ENCODE measurements at places on chromosomes 5 and 9.

GRCh38 chr5:76025790-76026189 lies 57.4 kb upstream of the SV2C start:
- no peak for DNase-seq

DNA sequence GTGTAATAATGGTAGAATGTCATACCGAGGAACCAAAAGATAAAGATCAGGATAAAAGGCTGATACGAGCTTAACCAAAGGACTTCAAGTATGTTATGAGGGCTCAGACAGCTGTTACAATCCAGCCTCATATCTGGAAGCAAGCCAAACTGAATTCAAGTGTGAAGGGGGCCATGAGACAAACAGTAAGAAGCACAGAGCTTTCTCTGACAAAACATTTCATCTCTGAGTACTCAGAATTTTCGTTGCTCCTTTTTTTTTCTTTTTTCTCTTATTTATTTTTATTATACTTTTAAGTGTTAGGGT lies 52.9 kb upstream of the CD180 start:
- no peak for DNase-seq

DNA sequence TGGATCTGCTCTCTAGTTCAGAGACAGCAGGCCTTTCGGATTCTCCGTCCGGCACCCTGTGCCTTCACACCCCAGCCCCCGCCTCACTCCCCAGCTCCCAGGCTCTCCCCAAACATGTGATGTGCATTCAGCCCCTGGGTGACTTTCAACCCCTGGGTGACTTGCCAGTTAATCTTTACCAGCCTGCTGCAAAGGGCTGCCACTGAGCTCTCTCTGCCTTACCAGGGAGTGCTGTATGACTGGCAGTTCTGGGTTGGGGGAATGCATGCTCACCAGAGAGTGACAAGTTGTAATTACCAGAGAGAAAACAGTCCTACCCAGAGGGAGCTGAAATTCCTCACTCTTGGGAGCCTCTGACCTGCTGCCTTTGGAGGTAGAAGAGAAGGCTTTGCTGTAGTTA lies 4.9 kb upstream of the ADRA1B start:
- DNase-seq, result no peak

GRCh38 chr9:121622387-121623203 lies 28.8 kb upstream of the DAB2IP start:
- DNase-seq, result no peak

GRCh38 chr9:365436-365835 lies 150.8 kb downstream of the DOCK8 start:
- DNase-seq, result no peak

DNA sequence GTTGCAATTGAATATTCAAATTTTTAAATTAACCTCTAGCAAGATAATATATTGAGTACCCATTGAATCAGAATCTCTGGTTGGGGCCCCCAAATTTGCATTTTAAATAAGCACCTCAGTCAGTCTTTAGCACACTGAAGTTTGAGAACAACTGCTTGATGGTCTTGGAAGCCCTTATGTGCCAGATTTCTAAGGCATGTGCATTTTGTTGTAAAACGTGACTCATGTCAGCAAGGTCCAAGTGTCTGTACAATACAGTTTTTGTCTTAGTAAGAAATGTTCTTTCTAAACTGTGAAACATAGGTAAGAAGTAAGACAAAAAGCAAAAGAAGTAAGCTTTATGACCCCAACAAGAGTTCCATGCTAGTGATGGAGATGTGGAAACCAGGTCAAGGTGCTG lies 59.1 kb upstream of the PHF2 start:
- peak; percentile 29 for DNase-seq

- no peak for DNase-seq
Observed at GRCh38 chr9:32906213-32906612, 95.2 kb downstream of the APTX start.

DNA sequence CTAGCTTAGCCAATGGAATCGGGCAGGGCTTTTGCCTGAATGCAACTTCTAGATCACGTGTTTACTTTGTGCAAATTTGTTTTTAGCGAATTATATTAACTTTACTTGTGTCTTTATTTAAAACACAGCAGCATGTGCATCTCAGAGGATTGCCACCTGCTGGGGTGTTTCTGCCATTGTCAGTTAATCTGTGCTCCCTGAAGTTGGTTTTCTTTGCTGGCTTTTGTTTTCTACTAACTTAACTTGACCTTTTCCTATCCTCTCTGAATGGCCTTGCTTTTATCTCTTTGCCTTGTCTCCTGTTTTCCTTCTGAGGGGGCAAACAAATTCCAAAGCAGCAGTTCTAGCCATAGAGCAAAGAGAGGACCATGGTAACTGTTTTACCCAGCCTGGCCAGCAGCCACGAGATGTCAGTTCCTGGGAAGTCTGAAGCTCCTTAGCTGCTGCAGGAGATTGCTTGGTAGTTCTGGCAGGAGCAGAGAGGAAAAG lies 67.6 kb downstream of the ARHGEF28 start:
- peak; percentile 21 for DNase-seq

DNA sequence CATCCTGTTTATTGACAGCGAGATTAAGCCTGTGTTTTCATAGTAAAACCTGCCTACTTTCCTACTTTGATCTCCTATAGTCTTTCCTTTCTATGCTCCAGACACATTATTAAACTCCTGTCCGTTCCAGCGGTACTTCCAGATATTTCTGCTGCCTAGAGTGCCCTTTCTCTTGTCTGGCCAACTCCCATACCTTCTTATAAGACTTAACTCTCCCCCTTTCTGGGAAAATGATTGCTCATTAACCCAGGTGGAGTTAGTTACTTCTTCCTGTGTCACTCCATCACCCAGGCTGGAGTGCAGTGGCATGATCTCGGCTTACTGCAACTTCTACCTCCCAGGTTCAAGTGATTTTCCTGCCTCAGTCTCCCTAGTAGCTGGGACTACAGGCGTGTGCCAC lies 33.1 kb downstream of the KDM4C start:
- DNase-seq, result no peak

GRCh38 chr5:55864606-55865541 lies 13.7 kb downstream of the IL31RA start:
- DNase-seq, result no peak

DNA sequence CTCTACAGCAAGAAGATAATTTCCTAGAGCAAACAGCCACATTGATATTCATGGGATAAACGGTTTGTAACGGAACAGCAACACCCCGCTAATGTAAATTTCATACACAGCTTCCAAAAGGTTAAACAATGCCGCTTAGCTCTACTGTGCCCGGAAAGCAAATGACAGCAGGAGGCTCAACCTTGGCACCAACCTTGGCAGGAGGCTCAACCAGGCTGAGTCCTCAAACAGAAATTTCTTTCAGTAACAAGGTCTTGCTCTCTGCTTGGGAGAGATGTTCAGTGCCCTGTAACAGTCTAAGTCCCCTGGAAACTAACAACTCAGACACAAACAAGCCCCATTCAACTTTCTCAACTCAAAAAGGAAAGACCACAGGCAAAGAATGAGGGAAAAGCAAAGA lies 11.1 kb upstream of the PPP1R2B start:
- no peak for DNase-seq

GRCh38 chr5:11955331-11955730 lies 51.1 kb upstream of the CTNND2 start:
- no peak for DNase-seq

DNA sequence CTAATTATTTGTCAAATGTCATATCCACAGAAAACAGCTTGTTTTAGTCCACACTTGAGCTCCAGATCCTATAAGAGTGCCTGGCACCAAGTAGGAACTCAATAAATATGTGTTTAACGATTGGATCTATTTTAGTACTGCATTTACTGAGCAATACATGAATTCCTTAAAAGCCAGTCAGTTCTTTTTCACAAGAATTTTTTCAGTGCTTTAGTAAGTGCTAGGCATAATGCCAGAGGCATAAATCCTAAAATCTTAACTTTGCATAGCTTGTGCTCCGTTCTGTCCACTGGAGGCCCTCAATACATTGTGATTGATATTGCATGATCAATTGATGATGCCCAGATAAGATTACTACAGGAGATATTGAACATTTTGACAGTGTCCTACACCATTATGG lies 67.3 kb upstream of the PCSK5 start:
- no peak for DNase-seq

- DNase-seq, result no peak
Observed at GRCh38 chr5:54347221-54347865, 37.0 kb upstream of the ARL15 start.

- no peak for DNase-seq
Observed at GRCh38 chr5:38607396-38607795, 51.0 kb upstream of the LIFR start.

DNA sequence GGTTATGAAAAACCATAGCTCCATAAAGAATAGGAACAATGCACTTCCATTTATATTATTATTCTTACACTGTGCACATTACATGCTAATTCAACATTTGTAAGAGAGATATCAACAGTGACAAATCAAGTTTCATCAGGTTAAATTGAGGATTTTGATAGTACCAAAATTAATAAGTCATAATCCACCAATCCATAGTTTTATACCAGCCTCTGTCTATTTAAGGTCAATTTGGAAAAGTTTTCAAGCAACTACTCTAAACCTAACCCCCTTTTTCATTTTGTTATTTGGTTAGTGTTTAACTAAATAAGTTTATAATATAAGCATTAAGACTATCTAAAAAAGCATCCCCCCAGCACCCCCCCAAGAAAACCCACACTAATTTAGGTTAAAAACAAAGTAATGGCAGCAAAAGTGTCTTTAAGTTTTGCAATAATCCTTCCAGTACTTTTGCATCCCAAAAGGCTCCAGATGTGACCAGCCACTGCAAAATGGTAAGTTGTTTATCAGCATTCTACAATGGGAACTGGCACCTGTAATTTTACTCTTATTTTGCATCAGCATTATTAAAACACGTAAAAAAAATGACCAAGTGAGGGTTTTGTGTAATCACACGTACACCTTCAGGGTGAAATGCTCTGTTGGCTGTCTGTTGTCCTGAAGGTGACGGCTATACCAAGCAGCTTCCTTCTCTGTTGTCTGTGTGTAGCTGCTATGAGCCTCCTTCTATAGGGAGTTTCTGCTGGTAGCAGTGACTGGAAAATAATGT lies 36.8 kb upstream of the SSBP2 start:
- peak; percentile 78 for DNase-seq

DNA sequence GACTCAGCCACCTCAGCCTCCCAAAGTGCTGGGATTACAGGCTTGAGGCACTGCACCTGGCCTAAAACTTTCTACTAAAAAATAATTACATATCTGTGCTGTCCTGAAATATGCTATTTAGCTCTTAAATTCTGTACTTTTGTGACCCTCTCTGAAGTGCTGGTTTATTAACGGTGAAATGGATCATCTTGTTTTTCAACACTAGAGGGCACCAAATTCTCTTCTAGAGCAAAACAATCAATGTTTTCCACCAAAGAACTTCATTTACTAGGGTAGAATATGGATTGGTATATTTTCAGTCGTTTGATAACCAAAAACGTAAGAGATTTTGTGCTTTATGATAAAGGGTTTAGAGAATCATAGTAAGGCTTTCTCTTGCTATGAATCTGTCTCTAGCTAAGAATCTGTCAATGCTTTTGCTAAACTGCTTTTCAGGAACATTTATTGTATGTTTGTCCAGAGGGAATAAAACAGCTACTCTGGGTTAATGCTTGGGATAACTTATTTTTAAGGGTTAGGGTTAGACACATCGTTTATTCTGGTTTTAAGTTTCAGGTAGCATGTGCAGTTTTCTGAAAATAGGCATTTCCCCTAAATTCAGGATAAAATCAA lies 63.6 kb downstream of the RNF180 start:
- peak; percentile 13 for DNase-seq

- peak; percentile 35 for DNase-seq
Observed at GRCh38 chr9:18437315-18438201, 36.4 kb upstream of the ADAMTSL1 start.

DNA sequence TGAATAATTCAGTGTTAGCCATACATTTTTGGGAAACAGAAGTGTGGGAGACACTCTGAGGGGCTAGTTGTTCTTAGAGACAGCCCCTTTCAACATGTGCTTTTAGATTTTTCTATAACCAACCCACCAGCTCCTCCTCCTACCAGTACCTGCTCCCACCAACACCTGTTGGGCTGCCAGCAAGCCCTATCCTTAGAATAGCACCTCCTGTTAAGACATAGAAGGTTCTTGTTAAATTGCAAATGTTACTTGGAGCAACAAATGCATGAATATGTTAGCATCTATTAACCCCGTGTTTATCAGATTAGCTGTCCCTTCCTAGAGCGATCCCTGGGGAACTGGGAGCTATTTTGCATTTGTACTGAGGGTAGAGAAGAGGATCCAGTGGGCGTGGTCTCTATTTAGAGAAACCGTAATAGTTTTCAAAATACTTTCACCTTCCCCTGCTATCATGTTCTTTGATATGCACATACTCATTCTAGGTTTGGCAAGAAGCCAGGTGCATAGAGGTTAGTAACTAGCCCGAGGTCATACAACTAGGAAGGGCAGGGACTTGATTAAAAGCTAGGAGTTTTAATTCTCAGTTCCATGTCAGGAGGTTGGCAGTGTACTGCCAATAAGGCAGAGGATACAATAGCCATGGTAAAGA lies 334.4 kb downstream of the KCTD16 start:
- DNase-seq, result no peak

DNA sequence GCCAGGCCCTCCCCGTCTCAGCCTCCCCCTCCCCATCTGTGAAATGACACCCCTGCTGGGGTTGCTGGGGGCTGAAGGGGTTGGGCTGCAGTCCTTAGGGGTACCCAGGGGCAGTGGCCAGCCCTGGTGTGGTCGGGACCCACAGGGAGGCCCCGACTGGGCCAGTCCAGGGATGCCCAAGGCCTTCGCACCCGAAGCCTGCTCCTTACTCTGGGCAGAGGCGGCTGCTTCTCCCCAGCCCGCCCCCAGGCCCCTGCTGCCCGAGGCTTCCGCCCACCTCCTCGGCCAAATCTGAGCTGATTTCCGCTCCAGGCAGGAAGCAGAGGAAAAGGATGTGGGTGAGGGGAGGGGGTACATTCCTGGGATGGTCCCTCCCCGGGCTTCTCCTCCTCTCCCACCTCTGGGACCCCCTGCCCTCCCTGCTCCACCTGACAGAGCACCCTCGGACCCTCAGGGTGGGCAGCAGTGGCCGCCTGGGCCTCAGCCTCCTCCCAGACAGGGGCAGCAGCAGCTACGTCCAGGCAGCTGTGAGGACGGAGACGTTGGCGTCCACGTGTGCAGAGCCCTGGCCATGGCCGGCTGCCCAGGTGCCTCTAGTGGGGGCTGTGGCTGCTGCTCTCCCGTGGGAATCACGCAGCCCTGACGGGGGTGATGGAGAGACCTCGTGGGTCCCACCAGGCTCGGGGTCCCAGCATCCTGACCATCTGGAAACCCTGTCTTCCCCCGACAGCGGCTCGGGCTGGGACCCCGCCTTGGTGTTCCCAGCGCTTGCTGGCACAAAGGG lies 4.2 kb upstream of the NRARP start:
- DNase-seq, result no peak

- no peak for DNase-seq
Observed at GRCh38 chr5:157690690-157691433, 19.5 kb downstream of the C5orf52 start.
